ENCODE measurements at places on chromosomes 2 and 18. TPM values are rescaled to one million over a fixed set of nuclear protein-coding genes. Genes with fewer than 3 reads are reported as not detected.

COLEC11 gene
- not detected for total RNA-seq

ARHGAP28 gene
- total RNA-seq, result 6.0 TPM

CIB4 gene
- not detected for total RNA-seq

MYO7B gene
- total RNA-seq, result 0.68 TPM

PARD3B gene
- 21.8 TPM for total RNA-seq

MPV17 gene
- 47.7 TPM for total RNA-seq

TRIB2 gene
- total RNA-seq, result 11.6 TPM

ABHD1 gene
- 2.5 TPM for total RNA-seq

MAP3K19 gene
- total RNA-seq, result 0.34 TPM

MYOM1 gene
- total RNA-seq, result 1.2 TPM

CFC1 gene
- total RNA-seq, result 1.7 TPM

DNA sequence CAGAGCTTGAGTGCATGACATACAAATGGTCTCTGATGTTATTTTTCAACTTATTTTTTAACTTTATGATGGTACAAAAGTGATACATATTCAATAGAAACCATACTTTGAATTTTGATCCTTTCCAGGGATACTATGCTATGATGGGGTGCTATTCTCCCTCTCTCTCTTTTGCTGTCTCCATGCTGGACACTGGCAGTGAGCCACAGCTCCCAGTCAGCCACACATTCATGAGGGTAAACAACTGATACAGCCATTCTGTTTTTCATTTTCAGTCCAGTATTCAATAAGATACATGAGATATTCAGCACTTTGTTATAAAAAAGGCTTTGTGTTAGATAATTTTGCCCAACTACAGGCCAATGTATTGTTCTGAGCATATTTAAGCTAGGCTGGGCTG lies 859.3 kb upstream of the KLHL29 start:
- ATAC-seq, result no peak

- ATAC-seq, result no peak
Measured at GRCh38 chr18:51287818-51288508, 90.5 kb upstream of the MEX3C start.

GRCh38 chr2:38076710-38077430 lies 919 bp upstream of the CYP1B1 start:
- peak; percentile 84 for ATAC-seq

DNA sequence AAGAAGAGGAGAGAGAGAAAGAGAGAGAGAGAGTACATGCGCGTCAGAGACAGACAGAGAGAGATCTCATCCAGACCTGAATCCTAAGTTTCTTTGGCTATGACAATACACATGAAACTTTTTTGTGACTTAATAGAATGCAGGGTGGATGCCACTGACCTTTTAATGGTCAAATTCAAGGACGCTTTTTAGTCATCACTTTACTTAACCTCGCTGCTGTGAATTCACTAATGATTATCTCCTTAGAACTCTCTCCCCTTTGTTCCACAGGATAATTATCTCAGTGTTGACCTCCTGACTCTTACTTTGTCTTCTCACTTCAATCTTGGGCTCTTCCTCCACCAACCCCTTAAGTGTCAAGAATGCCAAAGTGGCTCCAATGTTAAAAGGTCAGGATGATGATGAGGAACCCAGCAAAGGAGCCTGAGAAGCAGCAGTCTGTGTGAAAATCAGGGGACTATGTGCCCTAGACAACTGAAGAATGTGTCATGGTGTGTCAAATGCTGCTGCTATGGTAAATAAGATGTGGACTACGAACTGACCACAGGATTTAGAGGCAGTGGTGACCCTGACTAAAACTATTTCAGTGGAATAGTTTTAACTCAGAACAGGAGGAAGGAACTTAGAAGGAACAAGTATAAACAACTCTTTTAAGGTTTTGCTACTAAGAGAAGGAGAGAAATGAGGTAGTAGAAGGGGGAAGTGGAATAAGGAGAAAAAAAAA lies 382.1 kb downstream of the ZEB2 start:
- no peak for ATAC-seq

- ATAC-seq, result no peak
Measured at GRCh38 chr2:173524256-173524955, 169.7 kb downstream of the CDCA7 start.

DNA sequence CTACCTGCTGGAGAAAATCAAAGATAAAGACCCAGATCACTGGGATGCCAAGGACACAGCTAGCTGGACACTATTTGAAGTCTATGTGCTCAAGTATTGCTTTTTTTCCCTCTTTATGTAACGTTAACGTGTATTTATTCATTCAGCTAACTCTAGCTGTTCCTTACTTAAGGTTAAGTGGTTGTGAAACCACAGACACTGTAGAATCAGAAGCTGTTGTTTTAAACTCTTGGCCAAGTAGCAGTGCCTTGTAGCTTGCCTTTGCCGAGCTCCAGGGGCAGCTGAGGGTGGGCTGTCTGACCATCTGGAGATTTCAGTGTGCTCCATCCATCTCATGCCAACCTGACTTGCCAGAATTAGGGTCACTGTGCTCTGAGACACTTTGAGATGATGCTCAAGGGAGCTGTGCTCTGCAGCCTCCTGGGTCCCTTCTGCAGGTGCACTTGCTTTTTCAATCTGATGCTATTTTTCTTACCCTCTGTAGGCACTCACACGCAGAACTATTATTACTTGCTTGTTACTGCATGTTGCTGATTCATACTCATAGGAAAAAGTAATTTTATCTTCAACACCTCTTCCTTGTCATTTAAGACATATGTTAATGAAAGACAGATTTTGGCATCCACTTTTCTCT lies 116.2 kb downstream of the METTL8 start:
- no peak for ATAC-seq

GRCh38 chr2:10408649-10409579 lies 39.2 kb downstream of the ODC1 start:
- ATAC-seq, result peak; percentile 75

GRCh38 chr2:159168707-159169106 lies 117.8 kb downstream of the WDSUB1 start:
- ATAC-seq, result no peak

GRCh38 chr18:38957736-38958135 lies 1392.1 kb upstream of the CELF4 start:
- no peak for ATAC-seq

GRCh38 chr2:56244911-56245530 lies 61.2 kb downstream of the CCDC85A start:
- no peak for ATAC-seq

DNA sequence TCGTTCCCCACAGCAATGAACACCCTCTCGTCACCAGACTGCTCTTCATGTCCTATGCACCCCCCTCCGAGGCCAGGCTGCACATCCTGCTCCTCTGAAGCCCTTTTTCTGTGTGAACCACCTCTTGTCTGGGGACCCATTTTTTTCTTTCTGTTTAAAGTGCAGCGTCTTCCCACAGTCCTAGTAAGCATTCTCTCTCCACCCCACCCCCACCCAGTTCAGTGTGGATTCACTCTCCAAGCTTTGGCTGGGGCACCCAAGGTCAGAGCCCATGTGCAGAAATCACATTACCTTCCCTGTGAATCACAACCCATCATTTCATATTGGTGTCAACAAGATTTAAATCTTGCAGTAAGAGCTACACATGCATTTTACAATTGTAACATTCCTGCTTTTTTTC lies 26.4 kb upstream of the PKDCC start:
- ATAC-seq, result peak; percentile 99

DNA sequence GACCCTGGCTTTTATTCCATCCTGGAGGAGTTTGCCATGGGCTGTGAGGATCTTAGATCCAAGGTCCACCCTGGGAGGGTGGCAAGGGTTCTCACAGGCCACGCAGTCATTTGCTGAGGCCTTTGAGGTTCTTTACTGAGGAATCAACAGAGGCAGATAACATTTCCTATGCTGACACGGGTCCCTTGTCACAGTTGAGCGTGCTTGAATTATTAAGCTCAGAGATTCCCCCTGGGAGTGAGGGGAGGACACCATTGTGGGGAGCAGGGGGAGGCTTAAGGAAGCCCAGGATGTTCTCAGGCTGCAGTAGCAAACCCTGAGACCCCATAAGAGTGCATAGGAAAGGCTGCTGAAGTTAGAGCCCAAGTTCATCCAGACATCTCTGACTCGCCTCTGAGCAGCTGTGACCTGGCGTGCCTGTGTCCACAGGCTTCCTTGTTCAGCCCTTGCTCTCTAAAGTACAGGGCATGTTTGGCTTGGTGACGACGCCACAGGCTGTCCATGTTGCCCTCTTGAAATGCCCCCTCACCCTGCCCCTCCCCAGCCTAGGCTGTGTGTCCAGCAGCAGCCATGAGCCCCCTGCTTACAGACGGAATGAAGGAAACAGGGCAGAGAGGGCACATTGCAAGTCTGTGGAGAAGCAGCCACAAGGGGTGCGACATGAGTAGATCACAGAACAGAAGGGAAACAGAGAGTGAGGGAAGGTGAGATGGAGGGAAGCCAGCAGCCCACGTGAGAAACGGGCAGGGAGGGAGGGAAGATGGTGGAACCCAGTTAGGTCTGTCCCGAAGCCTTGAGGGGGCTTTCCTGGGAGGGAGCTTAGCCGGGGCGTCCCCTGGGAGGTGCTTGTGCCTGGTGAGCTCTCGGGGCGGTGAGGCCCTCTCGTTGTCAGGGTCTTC lies 34.0 kb downstream of the NAPG start:
- peak; percentile 45 for ATAC-seq

DNA sequence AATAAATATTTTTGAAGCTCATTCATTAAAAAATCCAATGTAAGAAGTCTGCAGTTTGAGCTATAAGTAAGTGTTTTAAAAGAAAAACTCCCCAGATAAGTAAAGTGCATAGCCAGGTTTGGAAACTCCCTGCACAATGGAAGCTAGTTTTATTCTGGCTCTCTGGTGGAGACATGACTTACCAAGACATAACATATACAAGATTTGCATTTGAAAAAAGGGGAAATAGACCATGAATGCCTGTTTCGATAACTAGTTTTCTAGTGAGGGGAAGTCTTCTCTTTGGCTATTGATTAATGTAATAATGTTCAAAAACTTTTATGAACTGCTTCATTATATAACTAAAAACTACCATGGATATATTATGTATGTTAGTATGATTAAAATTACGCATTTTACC lies 435.2 kb downstream of the ARHGAP15 start:
- ATAC-seq, result no peak

DNA sequence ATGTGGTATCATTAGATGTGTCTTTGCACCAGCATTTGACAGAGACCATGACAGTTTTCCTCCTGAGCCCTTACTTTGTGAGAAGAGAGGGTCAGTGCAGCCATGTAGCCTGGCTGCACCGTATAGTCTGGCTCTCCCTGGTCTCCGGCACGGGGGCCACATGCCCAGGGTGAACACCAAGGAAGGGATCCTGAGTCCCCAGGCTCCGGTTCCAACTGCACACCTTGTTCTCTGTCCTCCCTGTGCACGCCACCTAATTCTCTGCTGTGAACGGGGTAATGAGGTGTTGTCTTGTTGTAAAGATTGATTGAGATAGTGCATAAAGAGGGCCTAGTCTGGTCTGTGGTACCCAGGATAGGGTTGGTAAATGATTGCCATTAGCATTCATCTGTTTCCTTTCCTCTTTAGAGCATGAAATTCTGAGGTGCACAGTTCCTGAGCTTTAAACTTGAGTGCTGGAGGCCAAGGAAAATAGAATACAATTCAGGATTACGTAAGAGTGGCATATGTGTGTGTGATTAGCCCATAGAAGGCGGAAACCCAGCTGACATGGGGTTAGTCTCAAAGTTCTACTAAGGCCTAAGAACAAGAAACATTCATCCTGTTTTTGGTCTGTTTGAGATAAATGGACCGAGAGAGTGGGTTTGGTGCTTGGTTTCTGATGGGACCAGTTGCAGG lies 55.5 kb downstream of the NCK2 start:
- no peak for ATAC-seq

- ATAC-seq, result no peak
Measured at GRCh38 chr2:85269959-85270358, 57.8 kb downstream of the TGOLN2 start.

- ATAC-seq, result peak; percentile 44
Measured at GRCh38 chr2:194166818-194167217, 1490.2 kb upstream of the SLC39A10 start.

DNA sequence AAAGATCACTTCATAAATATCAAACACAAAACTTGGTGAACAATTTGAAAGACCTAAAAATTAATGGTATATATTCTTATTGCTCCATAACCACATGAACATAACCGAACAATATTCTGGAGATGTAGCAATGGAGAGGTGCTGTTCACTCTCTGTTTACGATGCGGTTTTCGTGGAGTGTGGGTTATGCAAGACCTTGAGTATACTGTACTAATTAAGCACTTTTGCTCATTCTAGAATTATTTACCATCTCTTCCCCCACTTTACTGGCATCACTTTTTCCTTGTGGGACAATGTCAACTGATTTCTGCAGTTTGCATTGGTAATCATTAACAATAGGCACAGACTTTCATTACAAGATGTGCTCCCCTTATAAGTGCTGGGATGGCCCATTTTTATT lies 97.6 kb downstream of the RAPH1 start:
- ATAC-seq, result no peak

DNA sequence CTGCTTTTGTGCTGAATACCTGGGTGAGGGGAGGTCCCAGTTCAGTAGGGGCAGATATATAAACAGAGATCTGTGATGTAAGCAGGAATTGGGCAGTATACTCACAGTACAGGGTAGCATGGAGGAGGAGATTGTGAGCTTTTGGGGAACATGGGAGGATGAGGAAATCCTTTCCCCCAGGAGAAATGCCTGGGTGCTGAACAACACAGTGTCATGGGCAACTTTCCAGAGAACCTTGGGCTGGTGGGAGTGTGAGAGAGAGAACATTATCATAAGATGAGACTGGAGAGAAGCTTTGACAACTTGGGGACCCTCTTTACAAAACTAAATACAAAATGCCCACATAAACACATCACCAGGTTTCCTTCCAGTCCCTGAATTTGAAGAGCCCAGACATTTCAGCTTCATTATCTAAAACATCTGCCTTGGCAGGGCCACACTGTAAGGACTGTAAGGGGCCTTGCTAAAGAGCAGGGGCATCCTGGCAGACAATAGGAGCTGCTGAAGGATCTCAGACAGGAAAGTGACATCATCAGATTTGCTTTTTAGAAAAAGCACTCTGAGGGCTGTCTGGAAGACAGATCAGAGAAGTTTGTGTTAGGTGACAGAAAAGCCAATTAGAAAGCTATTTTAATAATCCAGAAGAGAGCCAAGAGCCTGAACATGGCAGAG lies 303.1 kb upstream of the FBXO11 start:
- ATAC-seq, result no peak

GRCh38 chr2:75518638-75519465 lies 41.9 kb downstream of the EVA1A start:
- no peak for ATAC-seq

GRCh38 chr2:237435844-237436587 lies 22.1 kb upstream of the COL6A3 start:
- no peak for ATAC-seq

DNA sequence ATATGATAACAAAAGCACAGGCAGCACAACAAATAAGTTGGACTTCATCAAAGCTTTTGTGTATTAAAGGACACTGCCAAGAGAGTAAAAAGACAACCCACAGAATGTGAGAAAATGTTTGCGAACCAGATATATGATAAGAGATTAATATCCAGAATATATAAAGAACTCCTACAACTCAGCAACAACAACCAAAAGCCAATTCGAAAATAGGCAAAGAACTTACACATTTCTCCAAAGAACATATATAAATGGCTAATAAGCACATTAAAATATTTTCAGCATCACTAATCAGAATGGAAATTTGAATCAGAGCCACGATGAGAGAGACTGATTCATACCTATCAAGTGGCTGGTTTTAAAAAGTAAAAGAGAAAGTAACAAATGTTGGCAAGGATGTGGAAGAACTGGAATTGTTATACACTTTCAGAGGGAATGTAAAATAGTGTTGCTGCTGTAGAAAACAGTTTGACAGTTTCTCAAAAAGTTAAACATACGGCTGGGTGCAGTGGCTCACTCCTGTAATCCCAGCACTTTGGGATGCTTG lies 25.2 kb downstream of the EPB41L5 start:
- no peak for ATAC-seq

- ATAC-seq, result no peak
Measured at GRCh38 chr2:217793566-217794132, 209.1 kb downstream of the TNS1 start.
